ENCODE measurements at places on chromosomes 5 and 9.

DNA sequence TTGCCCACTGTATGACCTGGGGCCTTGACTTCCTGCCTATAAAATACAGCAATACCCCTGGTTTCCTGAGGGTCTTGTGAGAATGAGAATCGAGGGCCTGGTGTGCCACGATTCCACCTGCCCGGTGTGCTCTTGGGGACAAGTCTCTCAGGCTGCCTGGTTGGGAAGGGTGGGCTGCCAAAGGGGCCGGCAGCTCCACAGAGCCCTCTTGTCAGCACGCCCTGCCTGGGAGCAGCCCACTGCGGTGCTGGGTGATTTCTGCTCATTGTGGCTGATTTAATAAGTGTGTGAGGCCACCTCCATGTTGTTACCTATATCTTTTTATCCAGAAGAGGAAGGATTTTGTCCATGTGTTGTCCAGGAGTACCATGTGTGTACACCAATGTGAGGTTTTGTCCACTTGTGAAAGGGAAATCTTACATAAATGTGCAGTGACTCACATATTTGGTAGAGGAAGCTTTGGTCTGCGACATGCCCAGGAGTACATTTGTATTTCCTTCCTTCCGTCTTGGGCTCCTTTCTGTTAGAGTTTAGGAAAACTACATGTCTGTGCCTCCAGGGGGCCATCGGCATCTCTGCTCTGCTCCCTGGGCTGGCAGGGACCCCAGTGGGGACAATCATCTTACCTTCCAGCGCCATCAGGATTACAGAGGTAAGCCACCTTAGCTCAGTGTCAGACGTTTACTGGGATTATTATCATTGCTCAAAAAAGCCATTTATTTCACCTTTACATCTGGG is 108.6 kb downstream of the PHF2 start:
- DNase-seq = no peak

GRCh38 chr5:9479361-9479760 is 66.5 kb downstream of the SEMA5A start:
- DNase-seq = no peak

- DNase-seq = no peak
Measured at GRCh38 chr5:9601055-9601739, 29.0 kb downstream of the TAS2R1 start.

GRCh38 chr9:114027863-114028465 is 50.1 kb downstream of the AMBP start:
- no peak for DNase-seq

DNA sequence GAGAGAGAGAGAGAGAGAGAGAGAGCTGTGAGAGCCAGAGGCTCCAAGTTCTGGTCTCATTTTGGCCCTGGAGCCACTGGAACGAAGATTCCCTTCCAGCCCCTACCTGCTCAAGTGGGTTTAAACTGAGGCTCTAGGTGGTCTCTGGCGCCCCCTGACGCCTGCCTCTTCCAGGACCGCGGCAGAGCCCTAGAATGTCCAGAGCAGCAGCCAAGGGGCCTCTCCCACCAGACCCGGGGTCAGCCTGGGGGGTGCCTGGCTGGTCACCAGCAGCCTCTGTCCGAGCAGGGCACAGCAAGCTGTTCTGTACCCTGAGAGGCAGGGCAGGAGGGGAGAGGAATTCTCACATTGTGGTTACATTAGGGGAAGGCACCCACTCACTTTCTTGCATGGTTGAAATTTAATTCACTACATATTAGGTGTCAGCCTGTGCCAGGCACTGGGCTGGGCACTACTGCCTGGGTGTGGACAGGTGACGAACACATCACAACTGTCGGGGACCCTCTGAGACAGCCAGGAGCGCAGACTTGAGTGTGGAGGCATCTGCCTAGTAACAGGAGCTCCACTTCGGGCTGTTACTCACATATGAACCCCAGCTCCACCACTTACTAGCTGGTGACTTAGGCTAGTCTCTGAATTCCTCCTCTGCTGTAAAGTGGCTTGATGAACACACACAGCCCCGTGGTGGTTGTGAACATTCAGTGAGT is 44.5 kb downstream of the AMBP start:
- DNase-seq = peak; percentile 3

DNA sequence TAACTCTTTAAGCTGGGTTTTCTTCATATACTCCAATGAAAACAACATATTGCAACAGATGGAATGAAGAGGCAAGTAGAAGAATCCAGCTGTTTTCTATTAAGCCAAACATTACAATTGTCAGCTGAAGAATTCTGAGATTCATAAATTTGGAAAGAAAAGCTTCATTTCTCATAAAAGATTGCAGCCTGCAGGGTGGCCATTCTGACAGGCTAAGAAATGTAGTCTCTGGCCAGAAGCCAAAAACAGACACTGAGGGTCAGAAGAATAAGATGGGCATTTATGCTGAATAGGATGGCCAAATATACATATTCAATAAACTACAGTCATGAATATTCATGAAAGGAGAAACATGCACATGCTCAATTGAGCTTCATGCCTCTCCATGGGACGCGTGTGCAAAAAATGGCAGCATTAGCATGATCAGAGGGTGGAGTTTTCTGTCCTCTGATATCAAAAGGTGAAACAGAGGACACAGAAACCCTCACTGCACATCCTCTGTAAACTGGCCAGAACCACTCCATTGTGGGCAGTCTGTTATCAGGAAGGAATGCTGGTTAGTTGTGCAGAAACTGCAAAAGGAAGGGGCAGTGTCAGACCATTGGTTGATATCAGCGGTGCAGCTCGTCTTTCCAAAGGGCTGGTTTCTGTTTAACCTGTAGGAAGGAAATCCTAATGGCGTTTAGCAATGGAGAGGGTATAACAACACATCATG is 50.2 kb downstream of the FXN start:
- DNase-seq = no peak

DNA sequence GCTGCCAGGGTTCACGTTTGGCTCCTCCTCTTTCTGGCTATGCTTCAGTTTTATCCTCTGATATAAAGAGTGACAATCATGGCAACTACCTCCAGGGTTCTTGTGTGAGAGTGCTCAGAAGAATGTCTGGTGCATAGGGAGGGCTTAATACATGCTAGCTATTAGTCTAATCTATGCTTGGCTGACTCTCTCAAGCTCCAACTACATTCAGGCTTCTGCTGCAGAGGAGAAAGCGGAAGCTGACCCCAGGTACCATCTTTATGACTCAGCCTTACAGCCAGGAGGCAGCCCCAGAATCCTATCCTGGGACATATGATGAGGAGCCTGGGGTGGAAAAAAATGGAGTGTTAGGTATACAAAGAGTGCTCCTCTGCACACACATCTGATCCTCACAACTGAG is 32.1 kb upstream of the RASGRF2 start:
- no peak for DNase-seq

GRCh38 chr5:144370273-144370672 is 199.6 kb downstream of the KCTD16 start:
- DNase-seq = no peak

DNA sequence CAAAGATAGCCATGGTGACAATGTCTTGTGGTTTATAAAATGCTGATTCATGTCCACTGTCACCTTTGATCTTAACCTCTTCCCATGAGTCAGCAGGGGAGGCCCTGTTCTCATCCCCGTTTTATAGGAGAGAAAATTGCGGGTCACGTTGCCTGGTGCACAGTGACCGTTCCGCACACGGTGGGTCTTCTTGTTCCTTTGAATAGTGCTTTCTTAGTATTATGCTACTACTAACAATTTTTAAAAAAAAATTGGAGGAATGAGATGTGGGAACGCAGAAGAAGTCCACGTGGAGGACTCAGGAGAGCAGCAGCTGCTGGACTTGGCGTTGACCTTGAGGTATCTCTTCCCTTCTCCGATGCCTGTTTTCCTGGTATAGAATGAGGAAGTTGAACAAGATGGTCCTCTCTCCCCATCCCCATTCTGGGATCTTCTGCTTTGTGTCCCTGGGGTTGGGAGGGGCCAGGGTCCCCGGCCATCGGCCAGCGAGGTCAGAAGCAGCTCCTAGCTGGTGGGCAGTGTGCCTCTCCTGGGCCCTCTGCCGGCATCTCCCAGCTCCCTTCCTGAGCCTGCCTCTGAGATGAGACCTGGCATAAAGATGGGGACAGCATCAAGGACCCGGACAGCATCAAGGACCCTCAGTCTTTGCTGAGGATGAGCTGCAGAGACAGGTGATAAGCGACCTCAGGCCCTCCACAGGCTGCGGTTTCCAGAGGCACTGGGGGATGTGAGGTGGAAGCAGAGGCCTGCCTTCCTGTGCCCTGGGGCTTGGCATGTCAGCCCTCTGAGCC is 143.9 kb downstream of the C9orf50 start:
- no peak for DNase-seq

DNA sequence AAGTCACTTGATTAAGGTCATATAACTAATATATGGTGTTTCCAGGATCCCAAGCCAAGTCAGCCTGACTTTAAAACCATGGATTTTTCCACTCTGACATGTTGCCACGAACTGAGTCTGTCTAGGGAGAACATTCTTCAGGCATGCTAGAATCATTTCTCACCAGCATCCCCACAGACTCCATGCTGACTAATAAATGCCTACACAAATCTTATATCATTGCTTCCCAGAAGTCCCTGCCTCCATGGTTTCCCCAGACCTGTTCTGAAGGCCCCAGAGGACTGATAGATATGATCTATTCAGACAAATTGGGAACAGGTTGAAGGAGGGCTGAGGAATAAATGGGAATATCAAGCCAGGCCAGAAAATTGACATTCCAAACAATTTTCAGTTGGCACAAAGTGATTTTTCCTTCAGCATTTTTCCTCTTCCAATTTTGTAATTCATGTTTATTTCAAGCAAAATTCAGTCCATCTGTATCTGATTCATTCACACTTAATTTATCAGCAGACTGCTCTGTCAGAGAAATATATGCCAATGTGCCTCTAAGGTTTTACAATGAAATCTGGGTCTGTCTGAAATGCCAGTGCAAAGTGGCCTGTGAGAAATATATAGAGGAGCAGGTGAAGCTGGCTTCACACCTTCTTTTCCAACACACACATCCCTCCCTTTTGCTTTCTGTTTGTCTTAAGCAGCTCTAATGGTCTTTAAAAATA is 413.6 kb upstream of the TNC start:
- no peak for DNase-seq

DNA sequence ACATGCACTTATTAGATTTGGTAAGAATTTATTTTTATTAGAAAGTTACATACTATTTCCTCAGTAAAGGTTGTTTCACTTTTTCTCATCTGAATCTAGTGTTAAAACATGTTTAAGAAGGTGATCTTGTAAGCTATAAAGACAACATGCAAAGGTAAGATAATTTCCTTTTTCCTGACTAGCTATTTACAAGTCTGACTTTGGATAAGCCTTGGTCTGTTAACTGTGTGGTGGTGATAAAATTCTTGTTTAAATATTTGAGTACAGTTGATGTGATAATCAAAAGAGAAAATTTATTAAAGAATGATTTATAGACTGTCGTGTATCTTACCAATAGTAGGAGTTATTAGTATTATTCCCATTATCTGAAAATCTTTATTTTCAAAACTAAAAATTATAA is 36.9 kb upstream of the GPR21 start:
- no peak for DNase-seq

DNA sequence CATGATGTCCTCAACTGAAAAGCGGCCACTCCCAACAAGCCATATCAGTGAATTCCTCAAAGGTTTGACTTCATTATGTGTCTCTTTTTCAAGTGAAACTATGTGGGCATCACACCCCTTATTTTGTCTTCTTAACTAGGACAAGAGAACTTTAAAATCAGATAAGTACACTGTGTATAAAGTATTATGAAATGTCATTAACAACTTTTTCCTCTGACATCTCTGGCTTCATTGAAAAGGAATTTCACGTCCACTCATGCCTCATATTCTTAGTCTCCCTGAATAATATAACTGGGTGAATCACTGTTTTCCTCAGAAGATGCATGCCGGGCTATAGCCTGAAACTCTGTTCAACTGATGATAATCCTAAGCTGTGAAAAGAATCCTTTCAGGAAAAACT is 415.8 kb downstream of the ACTL7B start:
- no peak for DNase-seq

- no peak for DNase-seq
Measured at GRCh38 chr5:137142764-137143605, 356.1 kb downstream of the SPOCK1 start.

DNA sequence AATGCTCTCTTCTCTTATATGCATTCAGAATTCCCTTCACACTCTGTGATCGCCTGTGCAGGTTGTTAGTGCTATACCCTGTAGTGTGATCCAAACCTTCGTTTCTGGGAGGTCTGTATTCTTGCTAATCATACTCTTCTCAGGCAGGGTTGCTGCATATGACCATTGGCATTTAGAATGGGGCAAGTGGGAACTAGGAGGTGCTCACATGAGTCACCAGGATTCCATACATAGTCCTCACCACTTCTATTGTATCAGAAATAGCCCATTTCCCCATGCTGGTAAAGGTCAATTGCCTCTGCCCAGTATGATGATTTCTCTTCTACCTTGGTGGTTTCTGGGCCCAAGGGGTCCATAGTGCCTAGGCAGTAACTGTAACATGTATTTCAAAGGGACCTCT is 443.5 kb upstream of the CDH6 start:
- no peak for DNase-seq

DNA sequence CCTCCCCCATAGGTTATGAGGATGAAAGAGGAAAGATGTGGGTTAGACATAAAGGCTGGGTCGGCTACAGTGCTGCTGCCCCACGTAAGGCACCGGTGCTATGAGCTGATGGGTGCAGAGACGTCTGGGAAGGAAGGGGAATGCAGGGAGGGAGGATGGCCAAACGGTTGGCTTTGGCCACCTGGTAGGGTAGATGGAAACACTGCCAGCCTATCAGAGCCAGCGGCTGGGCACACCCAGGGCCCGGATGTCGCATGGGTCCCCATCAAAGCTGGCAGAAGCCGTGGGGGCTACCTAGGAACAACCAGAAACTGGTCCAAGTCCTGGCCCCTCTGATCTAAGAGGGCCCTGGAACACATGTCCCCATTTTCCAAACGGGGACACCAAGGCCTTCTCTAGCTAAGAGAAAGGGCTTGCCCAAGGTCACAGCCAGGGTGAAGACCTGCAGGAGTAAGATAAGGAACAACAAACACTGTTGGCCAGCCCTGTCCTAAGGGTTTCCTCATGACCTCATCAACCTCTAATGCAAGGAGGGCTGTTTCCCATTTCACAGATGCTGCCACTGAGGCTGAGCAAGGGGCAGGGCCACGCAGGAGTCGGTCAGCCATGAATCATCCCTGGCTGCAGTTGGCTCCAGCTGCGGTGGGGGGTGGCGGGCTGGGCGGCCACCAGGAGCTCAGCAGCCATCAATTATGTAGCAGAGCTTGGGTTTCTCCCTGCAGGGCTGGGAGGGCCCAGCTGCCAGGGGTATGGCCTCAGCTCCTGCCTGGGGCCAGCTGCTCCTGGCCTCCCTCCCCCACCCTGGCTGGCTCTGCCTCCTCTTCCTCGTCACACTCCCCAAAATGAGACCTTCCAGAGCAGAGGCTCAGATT is 4.9 kb downstream of the SH3GLB2 start:
- no peak for DNase-seq

- no peak for DNase-seq
Measured at GRCh38 chr9:129962889-129963703, 79.9 kb downstream of the FNBP1 start.

- DNase-seq = no peak
Measured at GRCh38 chr5:95620030-95620869, at the start of gene GPR150. Gene GPR150, plus strand, starts transcription at chr5:95620087. Its CDS starts 189 bp downstream, at chr5:95620276.
